Stimulated activated CD8-positive, alpha-beta memory T cell treated with anti-CD3 and anti-CD28 coated beads, Interleukin-7, amount 100 ng/mL, for 1 hour (primary cell): ENCODE measurements at places on chromosomes 1 and 21.

- no peak for DNase-seq
Observed at GRCh38 chr1:32250893-32251716, at the start of gene LCK. LCK (plus strand) TSS chr1:32251265; CDS start chr1:32274330, 23,065 bp downstream.

GRCh38 chr21:41745971-41746743, 20.7 kb downstream of the RIPK4 start:
- no peak for DNase-seq

DNA sequence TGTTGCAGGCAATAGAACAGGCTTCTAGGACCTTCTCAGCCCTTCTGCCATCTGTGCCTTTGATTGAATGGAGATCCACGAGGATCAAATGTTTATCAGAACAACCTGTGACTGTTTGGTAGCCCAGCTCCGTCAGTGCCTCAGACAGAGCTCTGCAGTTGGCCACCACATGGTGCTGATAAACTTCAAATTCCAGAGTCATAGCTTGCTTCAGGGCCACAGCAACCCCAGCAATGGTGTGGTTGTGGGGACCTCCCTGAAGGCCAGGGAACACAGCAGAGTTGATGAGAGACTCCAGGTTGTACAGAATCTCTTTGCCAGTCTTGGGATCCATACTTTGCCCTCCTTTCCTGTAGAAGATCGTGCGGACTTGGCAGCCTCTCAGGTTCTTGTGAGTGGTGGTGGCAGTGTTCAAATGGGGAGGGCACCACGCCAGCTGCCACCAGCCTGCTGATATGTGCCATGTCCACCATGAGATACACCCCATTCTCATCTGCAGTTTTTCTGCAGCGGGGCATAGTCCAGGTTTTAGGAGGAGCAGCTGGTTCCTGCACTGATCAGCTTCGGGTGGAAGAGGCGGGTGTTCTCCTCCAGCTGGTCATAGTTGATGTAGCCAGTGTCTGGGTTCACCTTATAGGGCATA, 82.9 kb upstream of the ARTN start:
- no peak for DNase-seq

DNA sequence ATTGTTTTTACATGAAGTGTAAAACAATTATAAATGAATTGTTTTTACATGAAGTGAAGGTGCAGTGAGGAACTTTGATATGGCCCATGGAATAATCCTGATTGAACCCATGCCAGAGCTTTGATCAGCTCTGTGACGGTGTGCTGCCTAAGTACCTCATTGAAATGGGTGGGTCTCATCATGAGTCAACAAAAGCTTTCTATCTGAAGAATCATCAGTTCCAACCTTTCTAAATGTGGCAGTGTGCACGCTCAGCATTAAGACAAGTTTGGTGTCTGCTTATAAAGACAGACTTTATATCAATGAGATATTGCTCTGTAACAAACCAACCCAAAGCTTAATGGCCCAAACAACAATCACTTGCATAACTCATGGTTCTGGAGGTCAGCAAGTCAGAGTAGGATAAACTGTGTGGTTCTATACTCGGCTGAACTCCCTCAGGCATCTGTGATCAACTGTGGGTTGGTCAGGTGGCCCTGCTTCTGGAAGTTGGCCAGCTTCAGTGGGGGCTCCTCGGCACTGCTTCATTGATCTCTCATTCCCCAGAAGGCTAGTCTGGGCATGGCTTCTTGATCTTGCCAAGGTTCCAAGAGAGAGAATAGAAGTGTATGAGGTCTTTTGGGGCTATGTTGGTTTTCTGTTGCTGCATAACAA, 258.0 kb downstream of the LTN1 start:
- no peak for DNase-seq

GRCh38 chr1:27634985-27635367, at the start of gene FGR:
FGR (minus strand) TSS chr1:27635185; CDS start chr1:27623916, 11,269 bp downstream.
- no peak for DNase-seq

- no peak for DNase-seq
Observed at GRCh38 chr1:56387071-56387740, 192.2 kb downstream of the PLPP3 start.

DNA sequence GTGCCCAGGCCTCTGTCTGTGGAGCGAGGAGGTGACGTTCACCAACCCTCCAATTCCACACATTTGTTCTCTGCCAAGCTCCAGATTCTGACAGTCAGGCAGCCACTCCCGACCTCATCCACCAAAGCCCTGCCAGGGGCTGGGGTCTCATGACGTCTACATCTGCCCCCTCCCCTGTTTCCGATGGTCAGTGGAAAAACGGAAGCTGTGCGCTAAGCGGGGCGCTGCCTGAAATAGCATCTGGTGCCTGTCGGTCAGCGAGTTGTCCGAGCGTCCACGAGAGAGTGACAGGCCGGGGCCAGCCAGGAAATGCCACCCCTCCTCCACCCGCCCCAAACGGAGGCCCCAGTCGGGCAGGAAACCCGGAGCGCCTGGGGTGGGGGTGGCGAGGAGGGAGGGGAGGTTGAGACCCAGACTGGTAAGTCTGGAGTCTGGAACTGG, 3.2 kb upstream of the TAL1 start:
- DNase-seq, result no peak

GRCh38 chr1:55685560-55685959, 470.4 kb upstream of the USP24 start:
- DNase-seq, result no peak

GRCh38 chr1:96901783-96902363, 180.3 kb downstream of the PTBP2 start:
- no peak for DNase-seq

DNA sequence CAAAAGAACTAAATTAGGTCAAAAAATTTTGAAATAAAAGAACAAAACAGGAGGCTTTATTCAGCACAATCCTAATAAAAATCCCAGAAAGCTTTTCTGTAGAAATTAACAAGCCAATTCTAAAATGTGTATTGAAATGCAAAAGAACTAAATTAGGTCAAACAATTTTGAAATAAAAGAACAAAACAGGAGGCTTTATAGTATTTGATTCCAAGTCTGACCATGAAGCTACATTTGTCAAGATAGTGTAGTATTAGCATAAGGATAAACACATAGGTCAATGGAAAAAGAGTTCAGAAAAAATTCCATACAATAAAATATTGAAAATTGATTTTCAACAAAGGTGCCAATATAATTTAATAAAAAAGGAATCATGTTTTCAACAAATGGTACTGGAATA, 10.8 kb downstream of the LRRC40 start:
- DNase-seq, result no peak
